ENCODE measurements at places on chromosomes 6 and 20.

- DNase-seq, result no peak
Measured at GRCh38 chr20:51510169-51510568, 32.4 kb downstream of the NFATC2 start.

DNA sequence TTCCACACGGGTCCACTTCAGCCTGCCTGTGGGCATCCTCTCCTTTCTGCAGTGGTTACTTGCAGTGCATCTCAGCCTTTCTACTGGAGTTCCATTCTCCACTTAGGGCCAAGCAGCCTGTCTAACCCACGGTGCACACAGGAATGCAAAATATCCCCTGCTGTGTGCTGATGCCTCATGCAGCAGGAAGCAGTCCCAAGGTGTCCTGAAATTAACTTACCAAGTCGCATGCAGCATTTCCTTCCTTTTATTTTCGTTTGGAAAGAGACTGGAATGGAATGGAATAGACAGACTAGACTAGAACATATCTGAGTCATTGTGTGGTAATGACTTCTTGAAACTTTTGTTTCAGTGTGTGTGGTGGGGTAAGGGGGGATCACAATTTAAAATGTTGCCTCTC lies 25.9 kb upstream of the FOXQ1 start:
- DNase-seq, result peak; percentile 96

DNA sequence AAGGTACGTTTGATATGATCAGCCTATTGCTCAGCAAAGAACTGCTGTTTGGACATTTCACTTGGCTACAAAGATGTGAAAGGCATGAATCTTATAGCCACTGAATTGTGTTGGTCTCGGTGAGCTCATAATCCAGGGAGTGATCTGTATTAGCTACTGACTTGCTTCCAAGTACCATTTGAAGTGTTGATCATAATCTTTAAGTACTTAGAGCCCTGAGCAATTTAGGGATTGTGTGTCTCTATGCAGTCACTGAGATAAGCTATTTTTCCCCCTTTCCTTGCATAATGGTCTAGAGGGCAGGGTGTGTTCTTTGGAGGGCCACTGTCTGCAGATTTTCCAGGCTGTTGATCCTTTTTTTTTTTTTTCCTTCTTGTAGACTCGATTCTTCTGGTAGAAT lies 393.6 kb downstream of the ESR1 start:
- peak; percentile 6 for DNase-seq

DNA sequence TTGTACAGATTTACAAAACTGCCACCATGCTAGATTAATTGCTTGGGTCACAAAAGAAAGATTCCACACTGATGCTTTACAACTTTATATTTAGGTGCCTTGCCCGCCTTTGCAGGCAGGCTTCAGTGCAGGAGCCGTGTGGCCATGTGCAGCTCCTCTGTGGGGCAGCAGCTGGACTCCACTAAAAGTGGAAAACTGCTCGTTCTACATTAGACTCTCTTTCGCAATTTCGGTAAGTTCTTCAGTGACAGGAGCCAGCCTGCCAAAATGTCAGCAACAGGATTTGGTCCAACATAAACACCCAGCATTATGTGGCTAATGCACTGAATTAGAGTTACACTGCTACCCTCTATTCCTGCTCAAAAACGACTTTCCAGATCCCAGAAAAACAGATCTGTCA lies 174.4 kb upstream of the KCNK16 start:
- peak; percentile 72 for DNase-seq

GRCh38 chr6:73134588-73134987 lies 90.7 kb downstream of the KHDC1L start:
- DNase-seq, result peak; percentile 38

DNA sequence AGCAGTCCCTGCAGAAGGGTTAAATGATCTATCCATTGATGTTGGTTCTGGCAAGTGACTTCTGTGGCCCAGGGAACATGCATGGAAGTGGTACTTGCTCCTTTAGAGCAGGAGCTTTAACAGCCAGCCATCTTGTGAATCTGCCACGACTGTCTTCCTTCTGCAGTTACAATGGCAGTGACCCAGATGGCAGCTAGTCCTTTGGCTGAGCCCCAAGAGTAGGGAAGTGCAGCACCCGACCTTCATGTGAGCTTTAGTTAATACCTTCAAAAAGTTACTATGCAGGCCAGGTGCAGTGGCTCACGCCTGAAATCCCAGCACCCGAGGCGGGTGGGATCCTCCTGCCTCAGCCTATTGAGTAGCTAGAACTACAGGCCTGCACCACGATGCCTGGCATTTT lies 66.4 kb downstream of the POPDC3 start:
- no peak for DNase-seq

DNA sequence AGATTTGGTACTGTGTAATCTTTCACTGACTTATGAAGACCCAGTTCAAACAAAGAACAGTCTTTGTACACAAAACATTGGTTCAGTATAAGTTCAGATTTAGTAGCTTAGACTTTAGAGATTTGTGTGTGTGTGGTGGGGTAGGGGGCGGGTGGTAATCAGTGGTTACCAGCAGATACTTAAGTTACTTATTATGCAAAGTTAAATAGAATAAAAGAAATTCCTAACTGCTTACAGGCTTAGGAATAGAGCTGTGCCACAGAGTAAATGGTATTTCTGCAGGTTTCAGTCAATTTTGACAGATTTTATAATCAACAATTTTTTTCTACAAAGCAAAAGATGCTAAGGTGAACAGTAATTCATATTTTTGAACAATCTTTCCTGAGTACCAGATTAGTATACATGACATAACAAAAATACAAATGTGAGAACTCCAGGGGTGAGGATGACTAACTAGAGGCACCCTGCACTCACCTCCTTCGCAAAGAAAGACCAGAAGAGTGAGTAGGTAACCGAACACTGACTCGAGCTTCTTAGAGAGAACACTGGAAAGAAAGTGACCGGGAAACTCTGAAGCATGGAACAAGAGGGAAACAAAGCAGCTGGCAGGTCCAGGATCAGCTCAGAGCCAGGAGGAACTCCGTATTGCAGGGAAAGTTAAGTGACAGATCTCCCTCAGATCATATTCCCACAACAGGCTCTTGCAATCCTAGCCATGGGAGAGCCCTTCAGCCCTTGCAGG lies 560.6 kb downstream of the COL12A1 start:
- DNase-seq, result no peak

All from EH (cell line).